ENCODE measurements at places on chromosomes 3 and 15. TPM values are rescaled to one million over a fixed set of nuclear protein-coding genes. Genes with fewer than 3 reads are reported as not detected.

The CCRL2 gene
- total RNA-seq: 0.58 TPM

The TJP1 gene
- total RNA-seq: not detected

- H3K36me3 ChIP-seq: no peaks in the 10 kb centered on the region
- no peak for DNase-seq
- H3K27me3 ChIP-seq: peaks cover 4% of the 10 kb centered on the region
Measured at GRCh38 chr3:197363553-197364409, 65.4 kb upstream of the DLG1 start.

The SLITRK3 gene
- total RNA-seq: not detected

The MYO1E gene
- total RNA-seq: 4.6 TPM

DNA sequence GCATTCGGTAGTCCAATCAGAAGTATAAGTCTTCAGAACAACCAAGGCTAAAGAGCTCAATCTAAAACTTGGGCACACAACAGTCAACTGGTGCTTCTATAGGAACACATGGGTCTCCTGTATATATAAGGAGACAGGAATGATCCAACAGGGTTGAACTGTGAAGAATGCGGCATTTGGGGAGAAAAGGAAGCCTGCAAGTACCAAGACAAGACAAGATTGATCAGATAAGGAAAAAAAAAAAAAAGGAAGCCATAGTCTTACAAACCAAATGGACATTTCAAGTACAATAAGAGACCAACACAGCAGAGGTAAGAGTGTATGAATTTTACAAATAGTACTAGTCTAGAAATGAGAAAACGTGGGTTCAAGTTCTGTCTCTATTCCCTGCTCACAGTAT, 6.5 kb downstream of the CPEB1 start:
- H3K36me3 ChIP-seq: no peaks in the 10 kb centered on the region
- H3K27me3 ChIP-seq: peaks cover 10% of the 10 kb centered on the region
- H3K4me1 ChIP-seq: no peaks in the 10 kb centered on the region
- no peak overlapping the region for H3K4me3 ChIP-seq
- no peak for DNase-seq
